ENCODE measurements at places on chromosomes 16 and 17.

- DNase-seq, result no peak
These were observed 437.1 kb upstream of the PMFBP1 start for GRCh38 chr16:72609066-72609465.

DNA sequence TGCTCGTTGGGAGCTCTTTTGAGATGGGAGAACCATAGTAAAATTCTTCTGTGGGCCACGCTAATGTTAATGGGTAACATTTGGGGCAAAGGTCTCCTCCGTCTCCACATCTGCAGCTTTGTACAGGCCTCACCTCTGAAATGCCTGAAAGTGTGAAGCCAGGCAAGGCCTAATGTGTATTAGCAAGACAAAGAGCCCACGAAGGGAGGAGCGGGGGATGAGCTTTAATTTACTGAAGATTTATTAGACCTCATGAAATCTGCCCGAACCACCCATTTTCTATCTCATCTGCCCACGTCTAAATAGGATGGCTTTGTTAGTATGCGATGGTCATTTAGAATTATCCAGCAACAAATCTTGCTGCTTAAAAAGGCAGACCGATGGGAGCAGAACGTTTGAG, 408.9 kb downstream of the PMP22 start:
- no peak for DNase-seq

DNA sequence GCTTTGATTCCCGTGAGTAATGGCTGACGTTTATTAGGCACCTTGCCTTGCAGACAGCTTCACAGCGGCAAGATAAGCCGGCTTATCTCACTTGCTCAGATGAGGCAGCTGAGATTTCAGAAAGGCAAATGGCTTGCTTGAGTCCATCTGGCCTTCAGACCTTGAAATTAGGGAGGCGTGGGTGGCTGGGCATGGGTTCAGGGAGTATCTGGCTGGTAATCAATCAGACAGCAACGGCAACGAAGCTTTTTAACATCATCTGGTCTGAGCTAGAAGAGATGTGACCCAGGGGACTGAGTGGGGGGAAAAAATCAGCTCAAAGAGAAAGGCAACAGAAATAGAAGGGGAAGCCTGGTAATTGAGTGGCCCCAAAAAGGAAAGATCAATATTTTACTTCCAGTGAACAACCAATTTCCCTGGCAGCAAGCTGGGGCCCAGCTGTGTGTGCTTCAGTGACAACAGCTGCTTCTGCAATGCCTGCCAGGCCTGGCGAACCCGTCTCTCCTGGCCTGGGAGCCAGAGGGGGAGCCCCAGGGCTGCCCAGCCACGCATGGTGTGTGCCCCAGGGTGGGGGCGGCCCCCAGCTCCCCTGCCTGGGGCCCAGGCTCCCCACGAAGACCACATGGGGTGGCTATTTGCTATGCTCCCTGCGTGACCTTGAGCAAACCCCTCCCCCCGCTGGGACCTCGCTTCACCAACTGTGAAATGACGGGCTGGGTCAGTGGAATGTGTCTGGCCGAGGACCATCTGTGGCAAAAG, 34.0 kb downstream of the RAB11FIP4 start:
- DNase-seq, result no peak

DNA sequence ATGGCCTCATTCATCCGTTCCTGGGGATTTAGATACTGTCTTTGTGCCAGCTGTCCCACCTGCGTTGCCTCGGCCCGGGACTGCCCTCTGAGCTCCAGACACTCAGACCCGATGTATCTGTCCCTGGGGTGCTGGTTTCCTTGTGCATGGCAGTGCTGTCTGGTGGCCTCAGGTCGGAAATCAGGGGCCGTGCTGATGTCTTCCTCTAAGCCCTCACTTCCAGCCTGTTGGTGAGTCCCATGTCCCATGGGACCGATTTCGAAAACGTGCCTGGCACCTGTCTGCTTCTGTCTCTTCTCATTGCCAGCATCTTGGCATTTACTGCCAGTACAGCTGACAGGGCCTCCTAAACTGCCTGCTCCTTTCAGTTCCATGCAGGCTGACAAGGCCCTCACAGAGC, 22.1 kb downstream of the NT5M start:
- DNase-seq, result no peak

- DNase-seq, result no peak
These were observed at the start of gene ASPA for GRCh38 chr17:3475812-3476610. Gene ASPA (plus strand): TSS chr17:3475997. CDS start chr17:3476160, 163 bp downstream.

DNA sequence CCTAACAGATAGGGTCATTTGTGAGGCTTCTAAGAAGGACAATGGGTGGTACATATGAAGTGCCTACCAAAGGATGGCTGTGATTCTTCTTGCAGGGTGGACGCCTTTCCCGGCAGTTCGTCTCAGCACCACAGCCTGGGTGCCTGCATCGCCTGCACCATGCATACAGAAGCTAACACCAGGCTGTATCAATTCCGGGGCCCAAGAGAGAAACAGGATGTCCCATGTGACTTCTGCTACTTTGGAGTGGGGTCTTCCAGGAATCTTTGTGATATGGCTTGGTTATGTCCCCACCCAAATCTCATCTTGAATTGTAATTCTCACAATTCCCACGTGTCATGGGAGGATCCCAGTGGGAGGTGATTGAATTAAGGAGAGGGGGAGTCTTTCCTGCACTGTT, 251.6 kb upstream of the TNRC6C start:
- DNase-seq, result no peak

- DNase-seq, result no peak
These were observed 682 bp downstream of the XAF1 start for GRCh38 chr17:6756425-6757031.

GRCh38 chr16:13439766-13440165, 480.2 kb upstream of the ERCC4 start:
- DNase-seq, result no peak

- DNase-seq, result no peak
These were observed 63.1 kb downstream of the USP22 start for GRCh38 chr17:20979792-20980083.

DNA sequence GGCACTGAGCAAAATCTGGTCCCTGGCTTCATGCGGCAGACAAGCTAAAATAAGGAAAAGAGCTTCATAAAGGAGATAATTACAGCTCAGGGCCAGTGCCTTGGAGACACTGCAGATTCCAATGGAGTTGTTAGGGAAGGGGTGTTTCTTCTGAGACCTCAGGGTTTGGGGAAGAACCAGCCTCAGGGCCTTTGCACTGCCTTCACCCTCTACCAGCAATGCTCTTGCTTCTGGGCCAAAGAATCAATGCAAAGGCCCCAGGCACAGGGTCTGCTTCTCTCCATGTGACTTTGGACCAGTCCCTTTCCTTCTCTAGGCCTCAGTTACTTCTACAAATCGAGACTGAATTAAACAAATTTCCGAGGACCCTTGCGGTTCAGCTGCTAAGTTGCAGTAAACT, 36.2 kb upstream of the GAN start:
- no peak for DNase-seq

DNA sequence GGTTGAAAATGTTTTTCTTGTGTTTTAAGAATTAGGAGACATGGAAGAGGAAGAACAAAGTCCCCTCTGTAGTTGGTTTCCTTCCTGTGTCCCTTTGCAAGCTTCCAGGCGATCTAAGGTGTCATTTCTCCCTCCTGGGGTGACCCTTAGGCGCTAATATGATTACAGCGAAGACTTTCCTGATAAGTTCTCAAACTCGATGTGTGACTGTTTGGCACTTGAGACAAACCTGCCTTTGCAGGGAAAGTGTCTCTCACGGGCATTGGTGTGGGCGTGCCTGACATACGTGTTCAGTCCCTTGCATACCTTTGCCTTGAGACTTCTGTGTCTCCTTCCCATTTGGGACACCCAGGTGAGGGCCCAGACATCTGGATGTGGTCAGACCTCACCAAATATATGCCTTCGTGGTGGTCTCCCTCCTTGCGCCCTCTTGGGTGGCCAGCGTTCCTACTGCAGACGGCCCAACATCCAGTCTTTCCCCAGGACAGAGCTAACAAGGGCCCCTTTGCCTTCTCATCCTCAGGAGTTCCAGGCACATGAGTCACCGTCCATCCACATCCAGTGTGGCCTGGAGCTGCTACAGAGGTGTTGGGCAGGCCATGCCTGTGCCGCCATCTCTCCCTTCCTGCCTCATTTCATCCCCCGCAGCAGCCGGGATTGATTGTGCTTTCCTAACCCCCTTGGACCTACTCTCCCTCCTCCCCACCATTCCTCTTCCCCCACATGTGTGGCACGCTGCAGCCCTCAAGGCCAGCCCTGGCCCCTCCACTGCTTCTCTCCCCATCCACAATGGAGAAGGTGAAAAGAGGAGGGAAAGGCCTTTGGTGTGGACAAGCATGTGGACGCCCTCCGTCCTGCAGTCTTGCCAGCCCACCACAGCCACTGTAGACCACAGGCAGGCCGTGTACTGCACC, 3.1 kb upstream of the JPT2 start:
- no peak for DNase-seq

DNA sequence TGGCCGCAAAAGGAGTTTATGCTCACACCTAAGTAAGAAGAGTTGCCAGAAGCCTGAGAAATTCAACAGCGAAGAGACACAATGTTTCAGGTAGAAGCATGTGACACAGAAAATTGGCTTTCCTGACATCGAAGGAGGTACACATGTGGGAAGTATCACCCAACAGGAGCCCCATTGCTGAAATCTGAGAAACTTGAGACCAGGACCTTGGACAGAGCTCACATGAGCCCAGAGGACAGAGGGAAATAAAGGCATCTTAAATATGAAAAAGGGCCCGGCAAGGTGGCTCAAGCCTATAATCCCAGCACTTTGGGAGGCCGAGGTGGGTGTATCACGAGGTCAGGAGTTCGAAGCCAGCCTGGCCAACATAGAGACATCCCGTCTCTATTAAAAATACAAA, 304.1 kb upstream of the C16orf82 start:
- DNase-seq, result no peak

DNA sequence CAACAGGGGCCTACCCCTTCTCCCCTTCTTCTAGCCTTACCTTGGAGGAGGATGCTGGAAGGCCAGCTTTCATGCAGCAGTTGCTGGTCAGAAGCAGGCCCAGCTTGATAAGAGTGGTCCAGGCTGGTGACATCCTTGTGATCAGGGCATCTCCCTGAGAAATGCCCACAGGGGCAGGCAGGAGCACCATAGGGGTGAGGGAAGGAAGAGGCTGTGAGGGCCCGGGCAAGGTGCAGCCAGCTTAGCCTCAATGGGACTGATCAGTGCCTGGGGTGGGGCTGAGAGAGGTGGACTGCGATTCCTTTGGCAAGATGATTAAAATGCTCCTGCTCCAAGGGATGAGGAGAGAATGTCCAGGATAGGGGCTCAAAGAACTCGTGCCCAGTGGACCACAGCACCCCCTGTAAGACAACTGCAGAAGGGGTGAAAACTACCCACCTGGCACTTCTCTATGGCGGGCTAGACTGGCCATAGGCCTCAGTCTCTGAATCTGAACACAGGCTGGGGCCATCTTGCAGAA, 9.5 kb upstream of the GALK1 start:
- DNase-seq, result peak; percentile 64

DNA sequence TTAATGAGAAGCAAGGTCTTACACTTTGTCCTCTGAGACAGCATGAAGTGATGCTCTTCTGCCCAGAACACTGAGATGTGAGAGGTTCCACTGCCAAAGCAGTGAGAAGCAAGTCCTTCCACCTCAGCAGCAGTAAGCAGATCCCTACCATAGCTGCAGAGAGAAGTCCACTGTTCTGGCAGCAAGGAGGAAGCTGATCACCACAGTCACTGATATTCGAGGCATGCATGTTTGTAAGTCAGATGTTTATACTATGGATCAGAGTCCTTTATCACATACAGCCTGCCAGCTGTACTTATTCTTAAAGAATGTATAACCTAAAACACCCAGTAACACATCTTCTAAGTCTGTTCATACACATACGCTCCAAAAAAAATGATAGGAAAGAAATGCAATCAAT, 18.2 kb upstream of the METTL2A start:
- no peak for DNase-seq

DNA sequence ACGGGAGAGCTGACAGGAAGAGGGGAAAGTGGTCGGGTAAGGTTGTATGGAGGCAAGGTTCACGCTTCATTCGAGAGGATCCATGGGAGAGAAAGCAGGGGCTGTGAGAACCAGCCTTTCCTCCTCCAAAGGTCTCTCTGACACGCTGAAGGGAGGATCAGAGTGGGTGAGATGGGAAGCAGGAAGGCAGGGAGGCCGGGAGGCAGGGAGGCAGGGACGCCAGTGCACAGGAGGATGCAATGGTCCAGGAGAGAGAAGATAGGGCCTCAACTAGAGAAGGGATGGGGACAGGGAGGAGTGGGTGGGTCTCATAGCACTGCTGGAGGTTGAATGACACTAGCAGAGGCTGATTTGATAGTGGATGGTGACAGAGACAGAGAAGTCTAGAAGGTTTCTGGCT, 54.1 kb downstream of the PIMREG start:
- DNase-seq, result no peak

- DNase-seq, result no peak
These were observed 10.2 kb downstream of the GP2 start for GRCh38 chr16:20317117-20317516.

GRCh38 chr17:72822358-72823023, 270.0 kb downstream of the SLC39A11 start:
- DNase-seq, result no peak

DNA sequence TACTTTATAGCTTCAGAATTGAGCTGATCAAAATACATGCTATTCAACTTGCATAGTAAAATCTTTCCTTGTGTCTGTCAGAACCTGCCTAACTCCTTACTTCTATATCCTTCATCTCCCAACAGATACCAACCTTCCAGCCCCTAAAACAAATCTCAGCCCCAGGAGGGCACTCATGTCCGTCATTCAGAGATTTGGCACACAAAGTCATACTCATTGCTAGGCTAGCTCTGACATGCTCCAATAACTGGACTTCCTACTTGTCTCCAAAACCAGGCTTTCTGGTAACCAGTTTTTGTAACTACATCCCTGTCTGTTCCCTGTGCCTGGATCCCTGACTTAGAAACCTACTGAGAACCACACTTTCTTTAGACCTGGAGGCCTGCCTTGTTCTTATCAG, 37.5 kb upstream of the DHX40 start:
- no peak for DNase-seq

DNA sequence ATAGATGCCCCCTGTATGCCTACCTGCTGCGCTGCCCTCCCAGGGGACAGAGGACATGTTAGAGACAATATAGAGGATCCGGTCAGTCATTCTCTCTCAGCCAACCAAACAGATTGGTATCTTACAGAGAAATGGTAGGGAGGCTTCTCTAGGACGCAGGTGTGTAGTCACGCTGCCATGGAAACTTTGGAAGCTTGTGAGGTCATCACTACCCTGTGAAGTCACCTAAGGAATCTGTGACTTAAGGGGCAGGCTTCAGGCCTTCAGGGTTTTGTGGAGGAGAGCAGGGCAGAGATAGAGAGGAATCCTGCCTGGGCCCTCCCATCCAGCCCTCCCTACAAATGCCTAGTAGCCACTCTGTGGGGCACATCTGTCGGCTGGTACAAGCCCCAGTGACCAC, at the start of gene DPEP2NB:
Gene DPEP2NB (minus strand): TSS at position 231 of the 400 bp plus-strand sequence. CDS start 141 bp downstream, at position 90.
- no peak for DNase-seq

DNA sequence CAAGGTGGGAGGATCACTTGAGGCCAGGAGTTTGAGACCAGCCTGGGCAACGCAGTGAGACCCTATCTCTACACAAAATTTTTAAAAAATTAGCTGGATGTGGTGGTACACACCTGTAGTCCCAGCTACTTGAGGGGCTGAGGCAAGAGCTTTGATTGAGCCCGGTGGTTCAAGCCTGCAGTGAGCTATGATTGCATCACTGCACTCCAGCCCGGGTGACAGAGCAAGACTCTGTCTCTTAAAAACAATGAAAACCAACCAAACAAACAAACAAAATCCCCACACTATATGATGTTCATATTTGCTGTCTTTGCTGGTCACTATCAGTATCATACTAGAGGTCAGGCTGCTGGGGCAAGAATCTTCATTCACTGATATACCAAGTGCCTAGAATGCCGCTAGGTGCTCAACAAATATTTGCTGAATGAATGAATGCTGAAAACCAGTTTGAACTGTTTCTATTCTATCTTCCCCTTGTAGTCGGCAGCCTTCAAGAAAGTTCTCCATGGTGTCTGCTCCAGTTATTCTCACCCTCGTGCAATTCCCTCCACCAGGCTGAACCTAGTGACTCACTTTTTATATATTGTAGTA, 127.0 kb downstream of the IRX3 start:
- DNase-seq, result no peak

Measured in tibial artery (tissue), 4 donors.